HTR-8/SVneo (cell line): ENCODE measurements at places on chromosomes 12 and 14.
A peak's percentile ranks its signal among the peaks of the same experiment; 100 is the strongest.

DNA sequence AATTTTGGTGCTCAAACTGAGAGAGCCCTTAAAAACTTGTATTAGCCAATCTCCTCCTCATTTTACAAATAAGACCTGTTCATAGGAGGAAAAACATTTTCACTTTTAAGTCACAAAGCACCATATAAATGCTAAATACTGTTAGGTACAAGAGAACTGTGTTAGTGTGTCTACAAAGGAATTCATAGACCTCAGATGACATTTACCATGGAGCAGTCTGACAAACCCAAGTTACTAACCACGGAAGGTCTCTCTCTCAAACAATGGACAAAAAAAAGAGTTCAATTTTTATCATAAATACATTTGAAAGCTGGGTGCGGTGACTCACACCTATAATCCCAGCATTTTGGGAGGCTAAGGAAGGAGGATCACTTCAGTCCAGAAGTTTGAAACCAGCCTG, 10.0 kb downstream of the SBNO1 start:
- no peak for DNase-seq

DNA sequence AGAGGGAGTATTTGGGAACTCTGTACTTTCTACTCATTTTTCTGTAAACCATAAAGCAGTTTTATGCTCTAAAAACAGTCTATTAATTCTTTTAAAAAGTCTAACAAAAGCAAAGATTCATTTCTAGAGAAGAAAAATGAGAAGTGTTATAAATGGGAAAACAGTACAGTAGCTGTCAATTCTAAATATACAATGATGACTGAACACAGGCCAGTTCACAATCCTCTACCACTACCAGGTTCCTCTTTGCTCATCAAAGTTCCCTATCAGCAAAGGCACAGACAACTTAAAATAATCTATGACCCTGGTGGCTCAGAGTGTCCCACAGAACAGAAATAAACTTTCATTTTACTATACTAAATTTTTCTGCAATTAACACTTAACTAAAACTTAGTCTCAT, 12.5 kb downstream of the NAA25 start:
- DNase-seq, result no peak

GRCh38 chr12:89597770-89598169, 71.9 kb upstream of the POC1B start:
- DNase-seq, result no peak

DNA sequence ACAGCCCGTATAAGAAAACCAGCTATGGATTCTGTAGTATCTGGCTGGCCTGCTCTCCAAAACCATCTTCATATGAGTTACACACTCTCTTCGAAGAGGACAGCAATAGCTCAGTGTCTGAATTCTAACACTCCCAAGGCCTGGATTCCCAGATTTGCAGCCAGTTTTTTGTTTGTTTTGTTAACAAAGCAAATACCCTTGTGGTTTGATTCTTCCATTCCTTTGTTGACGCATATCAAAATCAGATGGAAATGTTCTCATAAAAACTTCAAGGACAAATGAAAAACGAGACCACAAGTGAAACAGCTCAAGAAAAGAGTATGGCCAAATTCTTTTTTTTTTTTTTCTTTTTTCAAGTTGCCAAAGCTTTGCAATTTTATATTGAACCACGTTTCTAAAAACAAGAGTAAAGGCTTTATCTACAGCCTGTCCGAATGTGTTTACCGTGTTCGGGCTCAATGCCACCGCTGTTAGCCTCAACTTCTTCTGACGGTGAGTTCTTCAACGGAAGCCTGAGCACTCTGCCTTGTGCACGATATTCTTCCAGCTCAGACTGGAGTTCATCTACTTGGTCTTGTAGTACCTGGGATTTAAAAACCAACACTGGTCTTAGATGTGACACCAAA, 67.5 kb downstream of the NIN start:
- peak; percentile 41 for DNase-seq

GRCh38 chr12:68374307-68374982, 42.3 kb upstream of the MDM1 start:
- no peak for DNase-seq

DNA sequence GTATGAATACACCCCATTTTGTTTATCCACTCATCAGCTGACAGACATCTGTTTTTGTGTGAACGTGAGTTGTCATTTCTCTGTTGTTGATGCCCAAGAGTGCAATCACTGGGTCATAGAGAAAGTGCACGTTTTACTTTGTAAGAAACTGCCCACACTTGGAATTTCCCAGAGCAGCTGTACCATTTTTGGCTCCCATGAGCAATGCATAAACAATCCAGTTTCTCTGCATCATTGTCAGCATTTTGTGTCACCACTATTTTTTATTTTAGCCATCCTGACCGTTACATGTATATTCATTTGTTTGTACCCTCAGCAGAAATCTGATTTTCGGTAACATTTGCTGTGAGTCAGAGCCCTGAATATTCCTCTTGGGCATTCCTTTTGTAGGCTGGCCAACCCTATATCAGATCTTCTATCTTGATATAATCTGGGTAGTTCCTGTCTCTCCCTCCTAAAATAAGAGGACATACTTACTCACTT, 62.7 kb downstream of the RBM19 start:
- DNase-seq, result no peak

DNA sequence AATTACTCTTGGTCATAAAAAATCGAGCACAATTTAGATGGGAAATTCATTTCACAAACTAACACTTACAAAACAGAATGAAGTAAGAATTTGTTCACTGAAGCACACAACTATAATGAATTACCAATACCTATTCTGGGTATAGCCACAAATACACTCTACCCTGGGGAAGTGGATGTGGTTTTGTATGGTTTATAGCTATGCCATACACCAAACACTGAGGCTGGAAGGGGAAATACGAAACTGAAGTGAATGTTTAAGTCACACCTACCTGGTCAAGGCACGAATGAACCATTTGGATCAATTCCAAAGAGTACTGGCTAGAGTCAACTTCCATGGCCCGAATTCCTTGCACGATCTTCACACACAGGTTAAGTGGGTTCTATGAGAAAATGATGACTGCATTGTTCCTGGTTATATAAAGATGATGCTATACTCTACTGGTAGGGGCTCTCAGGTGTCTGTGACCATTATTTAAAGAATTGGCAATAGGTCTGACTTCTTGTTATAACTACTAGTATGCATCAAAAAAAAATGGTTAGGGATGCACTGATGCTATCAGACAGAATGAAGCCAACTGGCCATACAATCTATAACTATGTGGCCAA, 12.8 kb downstream of the NEK9 start:
- no peak for DNase-seq

GRCh38 chr12:124661341-124661740, 93.9 kb upstream of the NCOR2 start:
- DNase-seq, result no peak

DNA sequence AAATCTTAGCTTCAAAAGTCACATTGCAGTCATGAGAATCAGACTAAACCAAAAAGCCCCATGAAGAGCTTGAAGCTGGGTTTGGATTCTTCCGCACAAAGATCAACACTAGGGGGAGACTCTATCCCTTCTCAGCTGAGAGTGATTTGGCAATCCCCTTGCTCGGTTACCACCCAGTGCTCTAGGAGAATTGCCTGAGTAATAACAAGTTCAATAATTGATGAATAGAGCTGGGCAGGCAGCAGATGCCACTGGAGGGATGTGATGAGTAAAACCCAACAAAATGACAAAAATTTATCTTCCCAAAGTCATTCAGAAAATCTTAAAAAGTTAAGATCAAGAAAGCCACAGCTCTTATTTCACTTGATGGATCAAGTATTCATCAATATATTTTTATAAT, 185.6 kb upstream of the ARID2 start:
- DNase-seq, result peak; percentile 74

GRCh38 chr12:132570635-132571034, 39.7 kb downstream of the LRCOL1 start:
- DNase-seq, result no peak
